ENCODE measurements at places on chromosomes 1 and 21. TPM values are rescaled to one million over a fixed set of nuclear protein-coding genes. Genes with fewer than 3 reads are reported as not detected.

The RCSD1 gene
- total RNA-seq = 40.8 TPM

The SELP gene
- total RNA-seq = 1.2 TPM

The CCDC17 gene
- total RNA-seq = 1.2 TPM

The GJC2 gene
- 1.6 TPM for total RNA-seq

The SLC39A1 gene
- 44.4 TPM for total RNA-seq

The PPIAL4G gene
- total RNA-seq = 0.04 TPM

The LIN9 gene
- 6.6 TPM for total RNA-seq

The OR10J1 gene
- not detected for total RNA-seq

The S100A2 gene
- 3.4 TPM for total RNA-seq

The PER3 gene
- 3.5 TPM for total RNA-seq

The TIAM1 gene
- 14.1 TPM for total RNA-seq

DNA sequence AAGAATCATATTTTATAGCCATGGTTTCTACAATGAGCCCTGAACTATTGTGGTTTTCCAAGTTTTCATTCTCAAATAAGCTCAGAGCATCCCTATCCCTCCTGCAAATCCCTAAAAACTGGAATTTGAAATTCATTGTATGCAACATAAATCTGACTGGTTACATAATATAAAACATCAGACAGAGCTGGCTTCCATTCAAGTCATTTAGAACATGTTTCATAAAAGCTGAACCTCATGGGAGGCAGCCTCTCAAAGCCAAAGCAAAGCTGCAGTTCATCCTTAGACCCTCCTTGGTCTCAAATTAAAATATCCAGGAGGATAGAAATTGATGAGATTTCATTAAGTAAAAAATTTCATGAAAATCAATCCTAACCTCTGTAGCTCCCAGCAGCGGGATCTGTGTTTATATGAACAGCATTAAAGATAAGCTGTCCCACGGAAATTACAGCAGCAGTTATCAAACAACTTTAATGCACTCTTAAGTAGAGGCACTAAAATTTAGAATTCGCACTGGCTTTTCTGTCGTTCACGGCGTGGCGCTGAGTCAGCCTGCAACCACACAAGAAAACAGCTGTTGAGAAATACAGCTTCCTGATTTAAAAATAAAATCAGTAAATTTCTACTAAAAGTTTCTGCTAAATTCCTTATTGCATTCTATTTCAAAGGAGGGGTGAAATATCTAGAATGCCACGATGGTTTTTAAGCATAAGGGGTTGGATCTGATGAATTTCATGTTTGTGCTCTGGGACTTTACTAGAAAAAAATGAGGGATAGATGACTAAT is 99.9 kb upstream of the TIAM1 start:
- peak; percentile 90 for DNase-seq

DNA sequence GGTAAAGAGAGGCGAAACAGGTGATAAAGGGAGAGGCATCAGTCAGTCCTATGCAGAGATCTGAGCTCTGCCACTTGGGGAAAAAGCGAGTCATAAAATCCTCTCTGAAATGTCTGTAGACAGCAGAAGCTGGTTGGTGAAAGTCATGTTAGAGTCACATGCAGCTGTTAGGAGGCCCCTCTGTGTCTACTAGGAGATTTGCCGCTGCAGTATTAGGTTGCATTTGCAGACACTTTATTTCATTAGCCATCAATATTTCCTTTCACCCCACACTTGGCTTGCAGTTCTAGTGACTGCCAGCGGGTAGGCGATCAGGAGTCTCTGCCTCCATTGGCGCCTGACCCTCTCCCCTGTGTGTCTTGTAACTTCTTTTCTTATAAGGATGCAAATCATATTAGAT is 16.2 kb downstream of the ATP1A4 start:
- DNase-seq = peak; percentile 51

DNA sequence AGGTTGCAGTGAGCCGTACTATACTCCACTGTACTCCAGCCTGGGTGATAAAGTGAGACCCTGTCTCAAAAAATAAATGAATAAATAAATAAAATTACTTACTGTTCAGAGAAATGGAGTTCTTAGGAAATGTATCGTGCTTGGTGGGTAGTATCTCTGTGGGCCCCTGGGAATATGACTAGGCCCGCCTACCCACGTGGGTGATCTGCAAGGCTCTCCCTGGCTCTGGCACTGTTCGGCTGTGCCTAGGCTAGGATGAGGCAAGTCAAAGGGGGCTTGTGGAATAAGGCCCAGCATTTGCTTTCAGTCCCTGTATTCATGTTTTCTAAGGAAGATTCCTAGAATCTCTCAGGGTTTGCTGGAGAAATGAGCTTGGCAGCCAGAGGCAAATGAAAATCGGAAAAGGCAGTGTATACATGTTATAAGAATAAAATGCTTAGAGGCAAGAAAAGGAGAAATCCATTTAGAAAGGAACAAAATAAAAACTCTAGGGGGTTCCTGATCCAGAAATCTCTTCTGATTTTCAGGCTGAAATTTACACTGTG is 4.5 kb upstream of the CSRP1 start:
- DNase-seq = peak; percentile 57

- DNase-seq = peak; percentile 51
These were observed 119.7 kb downstream of the GDAP2 start for GRCh38 chr1:117809764-117810163.

GRCh38 chr1:183989078-183989577 is 48.4 kb downstream of the COLGALT2 start:
- DNase-seq = peak; percentile 35

- peak; percentile 14 for DNase-seq
These were observed 25.6 kb upstream of the CDC42BPA start for GRCh38 chr1:227343727-227344551.

DNA sequence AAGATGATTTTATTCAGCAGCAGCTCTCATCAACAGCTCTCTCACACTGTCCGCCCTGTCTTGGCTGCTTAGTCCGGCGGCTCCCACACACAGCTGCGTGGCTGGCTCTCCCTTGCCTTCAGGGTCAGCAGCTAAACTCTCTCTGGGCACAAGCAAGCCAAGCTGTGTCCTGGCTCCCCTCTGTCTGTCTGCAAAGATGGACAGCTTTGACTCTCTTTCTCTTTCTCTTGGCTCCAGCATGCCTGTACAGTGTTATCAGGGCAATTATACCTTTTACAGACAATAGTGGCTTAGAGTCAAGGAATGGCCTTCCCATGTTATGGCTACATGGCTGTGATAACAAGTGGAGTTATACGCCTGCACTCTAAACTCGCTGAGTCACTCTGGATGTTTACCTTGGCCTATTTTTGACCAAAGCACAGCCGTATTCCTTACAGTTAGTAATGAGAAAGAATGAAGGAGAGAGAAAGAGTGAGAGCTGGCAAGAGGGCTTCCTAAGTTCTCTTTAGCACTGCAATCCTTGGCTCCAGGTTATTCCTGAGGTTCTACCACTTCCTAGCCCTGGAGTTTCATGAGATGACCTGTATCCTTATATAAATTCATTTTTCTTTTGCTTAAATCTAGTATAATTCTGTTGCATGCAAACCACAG is 59.9 kb upstream of the ZSWIM5 start:
- peak; percentile 43 for DNase-seq

DNA sequence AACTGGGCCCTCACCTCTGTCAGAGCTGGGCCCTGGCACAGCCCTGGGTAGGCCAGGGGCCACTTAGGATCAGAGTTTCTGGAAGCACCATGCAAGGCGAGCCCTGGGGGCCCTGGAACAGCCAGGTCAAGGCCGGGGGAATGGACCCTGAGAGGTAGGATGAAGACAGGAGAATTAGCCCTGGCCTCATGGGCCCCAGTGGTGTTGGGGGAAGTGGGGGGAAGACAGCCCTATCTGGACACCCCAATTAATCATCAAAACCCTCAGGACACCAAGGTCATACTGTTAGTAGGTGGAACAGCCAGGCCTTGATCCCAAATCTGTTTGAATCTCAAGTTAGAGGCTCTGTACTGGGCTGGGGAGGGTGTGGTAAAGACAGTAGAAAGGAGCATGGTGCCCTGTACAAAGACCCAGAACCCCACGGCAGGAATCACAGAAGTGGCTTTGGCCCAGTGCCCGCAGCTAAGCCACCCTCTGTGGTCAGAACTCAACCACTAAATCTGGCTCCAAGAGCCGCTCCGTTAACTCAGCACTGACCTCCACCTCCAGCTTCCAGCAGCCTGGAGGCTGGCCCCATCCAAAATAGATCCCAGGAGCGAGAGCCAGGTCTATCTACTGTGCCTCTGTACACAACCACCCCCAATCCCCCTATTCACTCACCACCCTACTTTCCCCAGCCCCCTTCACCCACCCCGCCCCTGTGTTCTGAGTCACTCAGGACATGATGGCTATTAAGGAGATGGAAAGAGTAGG is 14.0 kb upstream of the TRIM63 start:
- no peak for DNase-seq

- peak; percentile 22 for DNase-seq
These were observed 372.2 kb downstream of the PTBP2 start for GRCh38 chr1:97093741-97094140.

DNA sequence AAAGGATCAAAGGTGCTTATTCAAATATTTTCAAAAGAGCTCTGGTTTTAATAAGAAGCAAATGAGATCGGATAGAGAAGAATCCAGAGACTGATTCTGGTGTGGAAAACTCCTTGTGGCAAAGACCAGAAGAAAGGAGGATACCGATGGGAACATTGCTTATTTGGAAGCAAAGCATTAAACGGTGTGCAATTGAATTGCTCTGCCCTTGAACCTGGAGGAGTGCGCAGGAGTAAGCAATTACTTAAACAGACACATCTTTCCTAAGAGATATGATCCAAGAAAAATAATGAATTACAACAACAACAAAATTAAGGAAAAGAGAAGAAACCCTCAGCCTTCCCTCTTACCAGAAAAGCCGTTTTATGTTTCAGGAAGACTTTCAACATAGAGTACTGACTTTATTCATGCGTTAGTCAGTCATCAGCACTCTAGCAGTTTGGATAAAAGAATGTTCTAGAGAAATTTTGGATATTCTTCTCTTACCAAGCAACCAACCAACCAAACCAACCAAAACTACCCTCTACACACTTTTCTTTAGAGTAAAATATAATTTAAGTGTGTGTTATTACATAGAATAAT is 191.7 kb downstream of the NTMT2 start:
- DNase-seq = no peak

DNA sequence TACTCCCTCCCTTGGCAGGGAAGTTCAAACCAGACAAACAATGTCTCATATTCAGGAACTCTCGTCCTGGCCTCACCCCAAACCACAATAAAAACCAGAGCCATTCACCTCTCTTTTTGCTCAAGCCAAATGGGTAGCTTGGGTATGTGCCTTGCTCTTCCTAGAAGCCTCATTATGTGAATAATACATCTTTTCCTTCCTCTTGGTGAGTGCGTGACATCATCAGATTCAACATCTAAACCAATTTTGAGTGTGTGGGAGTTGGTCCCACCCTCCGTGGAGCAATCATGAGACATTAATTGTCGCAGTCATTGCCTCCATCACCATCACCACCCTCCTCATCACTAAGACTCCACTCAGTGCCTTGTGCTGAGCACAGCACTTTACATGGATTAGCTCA is 482.9 kb downstream of the PTPRU start:
- DNase-seq = no peak

DNA sequence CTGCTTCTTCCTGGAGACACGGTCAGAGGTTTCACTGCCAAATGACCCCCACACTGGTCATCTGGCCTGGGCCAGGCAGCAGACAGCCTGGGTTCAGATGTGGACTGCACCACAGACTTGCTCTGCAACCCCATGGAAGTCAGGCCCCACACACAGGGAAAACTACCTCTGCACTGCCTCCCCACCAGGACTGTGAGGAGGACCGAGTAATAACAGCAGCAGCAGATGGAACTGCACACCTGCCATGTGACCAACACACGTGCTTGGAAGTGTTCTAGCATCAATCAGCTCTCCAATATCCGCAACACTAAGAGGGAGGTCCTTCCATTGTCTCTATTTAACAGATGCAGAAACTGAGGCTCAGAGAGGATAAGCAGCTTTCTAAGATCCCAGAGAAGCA is 51.4 kb downstream of the SLC9A1 start:
- no peak for DNase-seq

DNA sequence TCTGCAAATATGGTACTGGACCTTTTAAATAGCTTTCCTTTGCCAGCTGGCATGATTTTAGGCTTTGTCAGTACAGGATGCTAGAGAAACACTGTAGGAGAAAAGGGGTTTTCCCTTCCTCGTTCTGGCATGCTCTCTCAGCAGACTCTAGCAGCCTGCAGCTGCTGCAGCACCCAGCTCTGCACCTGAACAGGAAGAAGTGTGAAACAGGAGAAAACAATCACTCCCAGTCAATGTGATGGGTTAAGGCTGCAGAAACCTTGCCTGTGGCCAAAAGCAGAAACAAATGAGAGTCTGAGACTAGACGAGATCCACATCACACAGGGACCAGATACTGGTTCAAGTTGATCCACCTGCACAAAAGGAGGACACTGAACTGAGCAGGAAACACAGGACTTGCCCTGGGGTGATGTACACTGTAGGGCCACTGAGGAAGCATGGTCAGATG is 21.2 kb downstream of the OVGP1 start:
- peak; percentile 89 for DNase-seq

- no peak for DNase-seq
These were observed 59.1 kb upstream of the JUN start for GRCh38 chr1:58842941-58843340.

DNA sequence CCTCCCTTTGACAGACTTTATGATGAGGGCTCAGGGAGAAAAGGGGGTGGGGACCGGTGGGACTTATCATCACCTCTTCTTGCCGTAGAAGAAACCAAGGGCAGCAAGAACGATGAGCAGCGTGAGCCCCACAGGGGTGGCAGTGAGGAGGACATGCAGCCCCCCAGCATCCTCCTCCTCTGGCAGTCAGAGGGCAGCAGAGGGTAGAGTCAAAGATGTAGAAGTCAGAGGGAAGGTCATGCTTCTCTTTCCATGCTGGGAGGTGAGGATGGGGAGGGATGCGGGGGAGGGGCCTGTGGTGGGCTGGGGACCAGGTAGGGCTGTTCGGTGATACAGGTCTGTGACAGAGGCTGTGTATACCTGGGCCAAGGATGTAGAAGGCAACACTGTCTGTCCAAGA is 14.8 kb downstream of the INSRR start:
- no peak for DNase-seq

GRCh38 chr1:192952646-192953045 is 106.5 kb downstream of the UCHL5 start:
- DNase-seq = no peak

DNA sequence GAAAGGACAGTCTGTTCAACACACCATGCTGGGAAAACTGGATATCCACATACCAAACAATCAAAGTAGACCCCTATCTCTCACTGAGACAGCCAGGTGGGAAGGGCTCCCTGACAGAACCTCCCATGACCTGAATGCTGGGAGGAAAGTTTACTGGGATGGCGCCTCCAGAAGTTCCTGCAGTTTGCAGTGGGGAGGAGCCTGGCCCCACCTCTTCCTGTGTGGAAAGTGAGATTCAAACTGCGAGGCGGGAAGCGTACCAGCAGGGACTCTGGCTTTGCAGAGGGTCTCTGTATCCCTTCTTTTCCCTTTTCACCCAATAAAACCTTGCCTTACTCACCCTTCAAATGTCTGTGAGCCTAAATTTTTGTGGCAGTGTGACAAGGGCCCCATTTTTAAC is 190.7 kb downstream of the HHIPL2 start:
- no peak for DNase-seq

DNA sequence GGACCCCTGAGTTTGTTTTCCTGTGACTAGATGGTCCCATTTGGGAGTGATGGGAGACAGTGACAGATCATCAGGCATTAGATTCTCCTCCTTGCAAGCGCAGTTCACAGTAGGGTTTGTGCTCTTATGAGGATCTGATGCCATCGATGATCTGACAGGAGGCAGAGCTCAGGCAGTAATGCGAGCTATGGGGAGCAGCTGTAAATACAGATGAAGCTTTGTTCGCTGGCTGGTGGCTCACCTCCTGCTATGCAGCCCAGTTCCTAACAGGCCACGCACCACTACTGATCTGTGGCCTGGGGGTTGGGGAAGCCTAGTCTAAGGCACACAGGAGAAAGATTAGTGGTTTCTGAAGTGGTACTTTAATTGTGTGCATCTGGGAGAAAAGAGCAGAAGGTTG is 7.1 kb upstream of the PLPP3 start:
- no peak for DNase-seq
